ENCODE measurements at places on chromosomes 3 and 15.

DNA sequence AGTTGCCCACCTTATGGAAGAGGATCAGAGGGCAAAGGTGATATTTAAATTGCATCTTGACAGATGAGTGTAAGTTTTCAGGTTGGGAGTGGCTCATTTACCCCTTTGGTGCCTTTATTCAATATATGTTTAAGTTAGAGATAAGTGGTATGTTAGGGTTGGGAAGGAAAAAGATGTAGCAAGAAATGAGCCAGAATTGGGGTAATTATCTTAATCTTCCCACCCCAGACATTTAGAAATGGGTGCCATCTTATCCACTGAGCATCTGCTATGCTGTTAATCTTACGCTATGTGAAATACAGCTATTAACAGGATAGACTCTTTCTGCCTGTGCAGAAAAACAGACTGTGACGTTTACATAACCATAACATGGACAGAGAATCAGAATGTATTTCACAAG is 6.3 kb downstream of the CMTM7 start:
- no peak for DNase-seq

DNA sequence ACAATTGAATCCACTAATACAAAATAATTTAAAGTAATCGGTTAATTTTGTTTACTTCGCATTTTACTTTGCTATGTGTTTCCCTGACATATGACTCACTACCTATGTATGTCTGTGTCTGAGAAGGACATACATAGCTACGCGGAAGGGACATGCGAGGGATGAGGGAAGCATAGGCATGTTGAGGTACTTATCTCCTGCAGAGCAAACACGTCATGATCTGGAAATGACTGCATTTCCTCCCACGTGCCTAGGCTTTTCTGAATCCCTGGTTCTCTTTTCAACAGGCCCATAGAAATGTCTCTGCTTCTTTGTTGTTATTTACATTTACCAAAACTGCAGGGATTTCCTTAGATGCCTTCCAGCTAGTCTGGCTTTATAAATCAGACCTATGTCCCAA is 27.5 kb downstream of the ALCAM start:
- no peak for DNase-seq

DNA sequence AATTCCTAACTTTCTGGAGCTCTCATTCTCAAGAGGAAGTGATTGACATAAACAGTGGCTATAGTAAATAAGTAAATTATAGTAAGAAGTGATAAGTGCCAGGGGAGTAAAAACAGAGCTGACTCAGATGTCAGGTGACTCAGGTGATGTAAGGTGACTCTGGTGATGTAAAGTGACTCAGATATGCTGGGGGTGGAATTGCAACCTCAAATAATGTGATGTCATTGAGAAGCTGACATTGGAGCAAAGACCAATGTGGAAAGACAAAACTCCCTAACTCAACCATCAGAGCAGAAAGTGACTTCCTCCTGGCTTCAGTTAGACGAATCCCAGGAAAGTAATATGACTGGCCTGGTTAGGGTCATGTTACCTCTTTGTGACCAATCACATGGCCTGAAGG is 144.2 kb upstream of the SNTN start:
- no peak for DNase-seq

DNA sequence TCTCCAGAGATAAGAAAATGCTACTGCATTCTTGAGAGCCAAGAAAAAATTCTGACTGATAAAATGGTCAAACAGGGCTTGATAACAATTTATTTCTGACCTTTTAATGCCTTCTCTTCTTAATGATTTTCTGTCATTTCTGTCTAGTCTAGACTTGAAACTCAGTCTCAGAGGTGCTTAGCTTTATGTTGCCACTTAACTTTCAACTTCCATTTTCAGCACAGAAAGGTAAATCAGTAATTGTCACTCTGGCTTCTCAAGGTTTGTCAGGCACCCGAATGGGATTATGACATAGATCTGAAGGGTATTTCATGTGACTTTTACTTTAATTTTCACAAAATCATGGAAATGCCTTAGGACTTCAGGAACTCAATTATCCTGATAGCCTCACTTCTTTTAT is 155.4 kb upstream of the GBE1 start:
- no peak for DNase-seq

DNA sequence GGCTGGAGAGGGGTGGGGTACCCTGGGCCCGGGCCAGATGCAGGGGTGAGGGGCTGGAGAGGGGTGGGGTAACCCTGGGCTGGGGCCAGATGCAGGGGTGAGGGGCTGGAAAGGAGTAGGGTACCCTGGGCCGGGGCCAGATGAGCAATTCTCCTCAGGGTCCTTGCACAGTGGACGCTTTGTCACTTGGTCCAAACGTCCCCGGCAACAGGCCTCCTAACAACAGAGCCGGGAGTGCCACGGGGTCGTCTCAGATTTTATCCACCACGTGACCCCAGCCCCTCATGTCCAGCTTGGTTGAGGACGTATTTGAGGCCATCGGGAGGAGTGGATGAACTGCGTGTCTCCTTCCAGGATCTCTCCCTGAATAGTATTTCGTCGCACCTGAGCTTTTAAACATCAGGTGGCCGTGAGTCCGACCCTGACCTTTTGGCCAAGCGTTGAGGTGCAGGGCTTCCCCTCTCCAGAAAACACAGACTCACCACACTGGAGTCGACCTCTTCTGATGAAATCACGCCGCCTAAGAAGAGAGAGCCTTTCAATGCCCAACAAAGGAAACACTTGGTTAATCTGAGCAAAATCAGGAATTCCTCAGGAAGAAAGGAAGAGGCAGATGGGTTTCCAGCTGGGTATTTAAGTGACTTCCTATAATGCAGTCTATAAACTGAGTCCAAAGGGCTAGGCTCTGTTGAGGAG is 12.8 kb upstream of the LRRC15 start:
- DNase-seq, result no peak

DNA sequence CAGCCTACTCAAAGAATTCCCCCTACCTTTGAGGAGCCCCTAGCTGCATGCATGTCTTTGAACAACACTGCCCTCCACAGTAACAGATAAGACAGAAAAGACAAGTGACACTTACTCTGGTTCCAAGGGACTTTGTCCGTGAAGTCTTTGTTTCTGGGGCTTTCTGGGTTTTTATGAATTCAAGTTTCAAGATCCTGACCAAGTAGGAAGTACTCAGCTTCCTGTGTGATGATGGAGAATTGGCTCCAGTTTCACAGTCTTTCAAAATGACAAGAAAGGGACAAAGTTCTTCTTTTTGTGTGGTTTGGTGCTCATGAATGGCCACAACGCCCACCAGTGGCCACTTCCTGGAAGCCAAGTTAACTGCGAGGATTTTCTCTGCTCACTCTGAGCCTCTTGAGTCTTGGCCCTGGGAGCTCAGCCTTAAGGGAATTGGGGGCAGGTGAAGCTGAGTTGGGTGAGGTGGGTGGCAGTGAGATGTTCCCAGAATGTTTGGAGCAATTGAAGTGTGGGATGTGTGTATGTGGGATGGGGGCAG is at the start of gene CCR1:
CCR1 (minus strand) TSS at position 147 of the 538 bp plus-strand sequence. CDS start 4,000 bp downstream, outside the sequence.
- DNase-seq, result peak; percentile 58
